ENCODE measurements at places on chromosomes 3 and 15. TPM values are rescaled to one million over a fixed set of nuclear protein-coding genes. Genes with fewer than 3 reads are reported as not detected.

Gene RAF1
- 98.7 TPM for total RNA-seq

Gene IGSF11
- 0.37 TPM for total RNA-seq

Gene PIF1
- total RNA-seq: 45.8 TPM

Gene AHSG
- 237 TPM for total RNA-seq

Gene IQCF5
- total RNA-seq: not detected

DNA sequence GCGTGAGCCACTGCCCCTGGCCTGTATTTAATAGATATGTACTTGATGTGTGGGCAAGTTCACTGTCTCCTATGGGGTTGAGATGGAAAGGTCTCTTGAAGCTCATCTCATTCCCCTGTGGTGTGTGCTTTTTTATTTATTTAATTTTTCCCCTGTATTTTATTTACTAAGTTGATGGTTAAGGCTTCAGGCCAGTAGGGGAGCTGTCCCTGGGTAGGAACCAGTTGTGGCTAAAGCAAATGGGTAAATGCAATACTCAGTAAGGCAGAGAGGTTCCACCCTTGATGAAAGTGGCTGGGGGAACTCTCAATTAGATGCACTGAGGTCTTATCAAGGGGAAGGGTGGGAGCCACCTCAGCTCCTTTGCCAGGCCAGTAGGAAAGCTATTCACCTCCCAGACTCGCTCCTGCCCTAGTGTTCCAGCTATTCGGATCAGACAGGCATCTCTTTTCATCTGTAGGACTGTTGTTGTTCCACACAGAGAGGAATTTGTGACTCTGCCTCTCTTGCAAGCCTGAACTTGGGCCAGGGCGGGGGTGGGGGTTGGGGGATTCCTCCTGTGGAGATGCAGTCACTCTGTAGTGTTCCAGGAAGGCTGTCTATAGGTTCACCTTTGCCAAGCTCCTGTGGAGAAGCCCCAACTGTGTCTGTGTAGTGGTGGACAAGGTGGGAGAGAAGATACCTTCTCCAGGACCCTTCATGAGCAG is 26.1 kb downstream of the PCCB start:
- no peak overlapping the region for H3K27ac ChIP-seq
- H3K4me1 ChIP-seq: no peaks in the 10 kb centered on the region
- no peaks in the 10 kb centered on the region for H3K27me3 ChIP-seq
- H3K36me3 ChIP-seq: no peaks in the 10 kb centered on the region
- DNase-seq: no peak

GRCh38 chr15:70504299-70504951 is 258.9 kb downstream of the UACA start:
- H3K27ac ChIP-seq: no peak overlapping the region
- no peaks in the 10 kb centered on the region for H3K27me3 ChIP-seq
- H3K4me3 ChIP-seq: no peak overlapping the region
- H3K4me1 ChIP-seq: peaks cover 51% of the 10 kb centered on the region
- no peaks in the 10 kb centered on the region for H3K36me3 ChIP-seq
- no peak for DNase-seq

GRCh38 chr3:115423170-115423569 is 200.1 kb upstream of the GAP43 start:
- no peak for DNase-seq
- H3K36me3 ChIP-seq: no peaks in the 10 kb centered on the region
- H3K27me3 ChIP-seq: no peaks in the 10 kb centered on the region
- H3K4me1 ChIP-seq: no peaks in the 10 kb centered on the region
- H3K4me3 ChIP-seq: no peak overlapping the region

- no peaks in the 10 kb centered on the region for H3K36me3 ChIP-seq
- DNase-seq: no peak
- H3K27ac ChIP-seq: peak overlapping the region; percentile 30
Measured at GRCh38 chr3:5140839-5141238, 18.7 kb downstream of the ARL8B start.

DNA sequence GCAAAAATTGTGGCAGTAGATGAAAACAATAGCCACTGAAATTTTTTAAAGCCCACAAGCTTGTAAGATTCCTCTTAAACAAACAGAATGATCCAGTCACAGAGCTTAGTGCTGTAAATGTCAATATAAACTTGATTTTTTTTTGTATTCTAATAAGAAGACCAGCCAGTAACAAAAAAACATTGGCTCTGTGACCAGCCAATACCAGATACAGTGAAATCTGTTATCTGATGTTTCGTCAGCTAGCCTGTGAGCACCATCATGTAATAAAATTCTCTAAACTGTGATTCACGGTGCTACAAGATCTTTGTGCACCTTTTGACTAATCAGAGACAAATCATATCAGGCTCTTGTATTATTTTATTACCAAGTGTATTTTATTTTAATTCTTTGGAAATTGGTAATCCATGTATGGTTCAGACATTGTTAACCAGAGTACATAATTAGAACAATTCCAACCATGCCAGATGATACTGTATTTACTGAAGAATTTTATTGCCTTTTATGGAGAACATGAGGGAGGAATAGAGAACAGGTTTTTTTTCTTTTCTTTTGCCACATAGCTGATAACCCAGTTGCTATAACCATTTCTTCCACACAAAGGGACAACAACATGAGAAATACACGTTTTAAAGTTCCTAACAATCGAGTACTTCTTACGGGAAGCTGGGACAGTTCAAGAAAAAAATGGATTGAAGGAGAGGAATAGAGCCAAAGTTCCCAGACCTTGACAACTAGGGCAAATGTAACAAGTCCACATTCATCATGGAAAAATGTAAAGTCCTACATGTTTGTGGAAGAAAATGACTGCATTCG is 71.9 kb downstream of the FILIP1L start:
- H3K36me3 ChIP-seq: no peaks in the 10 kb centered on the region
- H3K27me3 ChIP-seq: no peaks in the 10 kb centered on the region
- peak; percentile 23 for DNase-seq
- H3K4me3 ChIP-seq: no peak overlapping the region

- H3K36me3 ChIP-seq: no peaks in the 10 kb centered on the region
- no peaks in the 10 kb centered on the region for H3K27me3 ChIP-seq
- H3K4me1 ChIP-seq: no peaks in the 10 kb centered on the region
- no peak overlapping the region for H3K27ac ChIP-seq
- H3K4me3 ChIP-seq: no peak overlapping the region
Measured at GRCh38 chr3:143309705-143310104, 190.1 kb downstream of the CHST2 start.

GRCh38 chr15:90956274-90957030 is 1.8 kb downstream of the RCCD1 start:
- peaks cover 4% of the 10 kb centered on the region for H3K4me1 ChIP-seq
- H3K27ac ChIP-seq: peak overlapping the region; percentile 87
- H3K27me3 ChIP-seq: no peaks in the 10 kb centered on the region
- H3K36me3 ChIP-seq: peaks cover 1% of the 10 kb centered on the region
- no peak for DNase-seq

GRCh38 chr3:58667229-58667628 is 655 bp upstream of the FAM3D start:
- no peak for DNase-seq
- no peak overlapping the region for H3K4me3 ChIP-seq
- H3K27me3 ChIP-seq: no peaks in the 10 kb centered on the region
- H3K36me3 ChIP-seq: no peaks in the 10 kb centered on the region
- 0 out of 2 replicates have a peak, but pooled peaks cover 9% of the 10 kb centered on the region for H3K4me1 ChIP-seq

- no peaks in the 10 kb centered on the region for H3K27me3 ChIP-seq
- H3K4me3 ChIP-seq: no peak overlapping the region
- no peak overlapping the region for H3K27ac ChIP-seq
- H3K36me3 ChIP-seq: no peaks in the 10 kb centered on the region
- no peaks in the 10 kb centered on the region for H3K4me1 ChIP-seq
Measured at GRCh38 chr15:79185199-79185598, 94.6 kb upstream of the RASGRF1 start.

DNA sequence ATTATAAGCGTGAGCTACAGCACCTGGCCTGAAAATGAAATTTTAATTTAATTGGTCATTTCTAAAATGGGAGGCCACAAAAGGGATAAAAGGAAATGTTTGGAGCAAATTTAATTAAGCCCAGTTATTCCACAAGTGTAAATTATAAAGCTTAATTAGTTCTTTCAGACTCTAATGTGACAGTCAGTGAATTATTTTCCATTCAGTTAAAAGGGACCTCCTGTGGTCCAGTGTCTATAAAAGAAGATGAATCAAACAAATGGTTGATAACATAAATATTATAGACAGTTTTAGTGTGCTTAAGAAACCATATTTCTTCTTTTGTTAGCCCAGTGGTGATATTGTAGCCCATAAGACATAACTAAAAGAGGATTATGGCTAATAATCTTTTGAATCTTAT is 66.4 kb downstream of the CNOT10 start:
- H3K27ac ChIP-seq: no peak overlapping the region
- no peaks in the 10 kb centered on the region for H3K27me3 ChIP-seq
- no peak for DNase-seq
- no peak overlapping the region for H3K4me3 ChIP-seq

- no peak for DNase-seq
- no peak overlapping the region for H3K4me3 ChIP-seq
- no peaks in the 10 kb centered on the region for H3K4me1 ChIP-seq
- H3K36me3 ChIP-seq: no peaks in the 10 kb centered on the region
- H3K27ac ChIP-seq: no peak overlapping the region
- no peaks in the 10 kb centered on the region for H3K27me3 ChIP-seq
Measured at GRCh38 chr15:85676342-85677098, 118.2 kb downstream of the KLHL25 start.

Measured in Caco-2 (cell line).